ENCODE measurements at places on chromosomes 11 and 22.

- DNase-seq = peak; percentile 10
Observed at GRCh38 chr11:35632301-35632700, 14.0 kb downstream of the FJX1 start.

DNA sequence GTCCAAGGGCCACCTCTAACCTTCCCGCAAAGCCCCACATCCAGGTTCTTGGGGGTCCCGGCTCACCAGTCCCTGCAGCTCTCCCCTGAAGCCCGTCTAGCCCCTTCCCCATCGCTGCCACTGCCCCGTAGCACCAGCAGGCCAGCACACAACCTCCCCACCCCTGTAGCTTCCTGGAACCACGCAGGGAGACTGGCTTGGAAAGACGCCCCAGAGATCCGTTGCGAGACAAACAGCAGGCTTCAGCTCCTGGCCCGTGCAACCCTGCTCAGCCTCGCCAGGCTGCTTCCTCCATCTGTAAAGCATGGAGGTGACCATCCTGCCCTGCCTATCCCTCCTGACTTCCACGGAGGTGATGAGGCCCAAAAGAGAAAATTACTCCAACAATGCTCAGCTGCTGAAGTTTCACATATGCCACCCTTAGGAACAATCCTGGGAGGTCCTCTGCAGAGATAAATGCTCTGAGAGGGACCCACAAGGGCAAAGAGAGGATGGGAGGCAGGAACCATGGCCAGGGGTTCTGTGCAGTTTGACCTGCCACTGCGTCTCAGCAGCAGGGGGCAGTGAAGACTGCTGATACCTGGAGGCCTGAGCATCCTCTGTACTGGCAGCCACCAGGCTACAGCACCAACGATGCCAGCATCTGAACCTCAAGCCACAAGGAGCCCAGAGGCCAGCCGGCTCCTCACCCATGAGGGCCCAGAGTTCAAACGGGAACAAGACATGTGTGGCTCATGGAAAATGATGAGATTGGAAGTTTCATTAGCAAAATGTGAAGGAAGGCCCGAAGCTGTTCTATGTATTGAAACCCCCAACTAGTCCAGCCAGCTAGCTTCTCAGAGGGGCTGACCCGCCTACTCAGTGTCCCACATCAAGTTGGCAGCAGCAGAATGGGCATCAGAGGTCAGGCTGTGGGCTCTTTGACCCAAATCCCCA, 16.1 kb downstream of the DGCR2 start:
- no peak for DNase-seq

- no peak for DNase-seq
Observed at GRCh38 chr11:112213753-112214152, 12.5 kb upstream of the PTS start.

GRCh38 chr11:16806791-16807190, 68.3 kb downstream of the C11orf58 start:
- peak; percentile 67 for DNase-seq

Measured in astrocyte of the spinal cord (primary cell).